ENCODE measurements at places on chromosomes 13 and 19.

GRCh38 chr13:51229101-51229719 is 7.0 kb downstream of the FAM124A start:
- DNase-seq = no peak

- DNase-seq = peak; percentile 80
These were observed at the start of gene TRIP10 for GRCh38 chr19:6739390-6739882. TRIP10 (plus strand) TSS chr19:6739680; CDS start chr19:6739762, 82 bp downstream.

GRCh38 chr13:44738463-44738862 is 162.3 kb upstream of the TSC22D1 start:
- DNase-seq = no peak

DNA sequence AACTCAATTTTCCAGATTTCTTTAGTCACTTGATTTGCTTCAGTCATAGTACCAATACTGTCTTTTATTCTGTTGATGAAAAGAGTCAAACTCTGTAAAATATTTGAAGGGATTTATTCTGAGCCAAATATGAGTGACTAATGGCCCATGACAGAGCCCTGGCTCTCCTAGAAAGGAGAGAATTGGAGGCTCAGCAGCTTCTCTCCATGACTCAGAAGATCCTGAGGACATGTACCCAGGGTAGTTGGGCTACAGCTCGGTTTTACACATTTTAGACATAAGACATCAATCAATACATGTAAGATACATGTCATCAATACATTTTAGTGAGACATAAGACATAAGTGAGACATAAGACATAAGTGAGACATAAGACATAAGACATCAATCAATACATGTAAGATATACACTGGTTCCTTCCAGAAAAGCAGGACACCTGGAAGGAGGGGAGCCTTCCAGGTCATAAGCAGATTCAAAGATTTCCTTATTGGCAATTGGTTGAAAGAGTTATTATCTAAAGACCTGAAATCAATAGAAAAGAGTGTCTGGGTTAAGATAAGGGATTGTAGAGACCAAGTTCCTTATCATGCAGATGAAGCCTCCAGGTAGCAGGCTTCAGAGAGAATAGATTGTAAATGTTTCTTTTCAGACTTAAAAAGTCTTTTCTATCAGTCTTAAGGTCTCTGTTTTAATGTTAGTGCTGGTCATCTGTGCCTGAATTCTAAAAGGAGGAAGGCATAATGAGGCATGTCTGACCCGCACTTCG is 179.8 kb upstream of the RFC3 start:
- DNase-seq = no peak

DNA sequence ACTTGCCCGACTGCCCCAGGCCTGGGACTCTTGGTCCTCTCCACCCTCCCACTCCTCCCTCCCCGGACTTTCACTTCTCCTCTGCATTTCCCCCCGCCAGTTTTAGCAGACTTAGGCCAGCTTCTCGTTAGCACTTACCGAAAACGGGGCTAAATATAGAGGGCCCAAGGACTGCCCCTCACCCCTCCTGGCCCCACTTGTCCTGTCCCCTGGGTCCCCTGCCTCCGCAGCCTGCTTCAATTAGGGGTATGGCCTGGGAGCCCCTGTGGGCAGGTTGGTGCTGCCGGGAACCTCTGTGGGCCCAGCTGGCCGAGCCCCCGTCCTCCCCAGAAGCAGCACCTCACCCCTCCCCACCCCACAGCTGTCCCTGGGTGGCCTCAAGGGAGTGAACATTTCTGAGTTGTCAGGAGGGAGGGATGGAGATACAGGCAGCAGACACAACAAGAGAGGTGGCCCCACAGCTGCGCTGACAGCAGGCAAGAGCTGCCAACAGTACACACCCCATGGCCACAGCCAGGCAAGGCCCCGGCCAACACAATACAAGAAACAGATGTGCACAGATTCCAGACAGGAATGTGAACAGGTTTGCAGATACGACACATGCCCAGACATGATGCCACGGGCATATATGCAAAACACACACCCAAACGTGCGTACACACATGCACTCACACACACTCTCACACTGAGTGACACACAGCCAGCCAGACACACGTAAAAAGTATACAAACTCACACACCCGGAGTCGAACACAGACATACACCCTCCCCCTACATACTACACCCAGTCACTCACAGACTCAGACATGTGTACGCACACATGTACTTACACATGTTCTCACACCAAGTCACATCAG is 2.6 kb downstream of the POU2F2 start:
- no peak for DNase-seq

GRCh38 chr19:15374796-15375440 is 4.7 kb downstream of the AKAP8 start:
- no peak for DNase-seq

DNA sequence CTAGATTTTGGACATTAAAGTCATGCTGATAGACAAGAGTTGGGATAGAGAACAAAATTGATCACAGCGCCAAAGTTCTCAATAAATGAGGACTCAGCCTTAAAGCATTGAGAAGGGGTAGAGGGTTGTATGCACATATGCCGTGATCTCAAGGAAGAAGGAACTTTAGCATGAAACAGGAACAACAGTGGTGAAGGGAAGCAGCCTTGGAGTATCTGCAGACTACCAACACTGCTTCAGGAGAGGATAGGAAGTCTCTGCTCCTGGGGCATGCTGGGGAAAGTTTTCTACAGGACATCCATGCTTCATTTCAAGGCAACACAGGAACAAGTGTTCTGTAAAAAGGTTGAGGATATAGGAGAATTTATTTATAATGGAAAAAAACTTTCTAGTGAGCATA is 111.9 kb upstream of the MLNR start:
- no peak for DNase-seq

GRCh38 chr13:44808185-44808584 is 181.1 kb downstream of the NUFIP1 start:
- no peak for DNase-seq

DNA sequence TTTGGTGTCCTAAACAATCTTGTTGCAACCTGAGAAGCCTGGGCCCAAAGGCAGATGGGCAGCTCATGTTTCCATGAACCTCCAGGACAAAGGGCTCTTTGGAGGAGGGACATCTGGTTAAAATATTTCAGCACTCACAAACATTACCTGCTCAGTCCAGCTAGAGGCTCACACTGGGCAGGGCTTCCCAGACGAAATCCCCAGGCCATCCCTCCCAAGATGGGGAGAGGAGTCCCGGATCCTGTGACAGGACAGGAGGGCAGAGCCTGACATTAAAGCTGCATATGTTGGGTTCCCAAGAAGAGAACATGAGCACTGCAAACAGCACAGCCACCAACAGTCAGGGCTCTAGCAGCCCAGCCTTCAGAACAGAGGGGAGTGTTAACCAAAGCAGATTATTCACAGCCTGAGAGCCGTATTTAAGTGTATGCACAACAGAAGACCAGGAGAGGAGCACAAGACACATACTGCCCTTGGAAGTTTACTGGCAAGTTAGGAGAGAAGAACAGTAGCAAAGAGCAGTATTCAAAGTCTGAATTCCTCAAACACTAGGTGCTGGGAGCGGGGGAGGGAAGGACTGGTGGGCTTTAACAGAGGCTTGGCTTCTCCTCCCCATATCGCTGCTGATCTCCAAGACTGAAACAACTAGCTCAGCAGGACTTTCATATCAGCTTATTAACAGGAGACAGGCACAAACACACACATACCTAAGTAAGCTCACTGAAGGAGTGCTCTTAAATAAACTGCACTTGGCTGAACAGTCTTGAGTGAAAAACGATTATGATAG is 12.3 kb downstream of the ATP7B start:
- no peak for DNase-seq

DNA sequence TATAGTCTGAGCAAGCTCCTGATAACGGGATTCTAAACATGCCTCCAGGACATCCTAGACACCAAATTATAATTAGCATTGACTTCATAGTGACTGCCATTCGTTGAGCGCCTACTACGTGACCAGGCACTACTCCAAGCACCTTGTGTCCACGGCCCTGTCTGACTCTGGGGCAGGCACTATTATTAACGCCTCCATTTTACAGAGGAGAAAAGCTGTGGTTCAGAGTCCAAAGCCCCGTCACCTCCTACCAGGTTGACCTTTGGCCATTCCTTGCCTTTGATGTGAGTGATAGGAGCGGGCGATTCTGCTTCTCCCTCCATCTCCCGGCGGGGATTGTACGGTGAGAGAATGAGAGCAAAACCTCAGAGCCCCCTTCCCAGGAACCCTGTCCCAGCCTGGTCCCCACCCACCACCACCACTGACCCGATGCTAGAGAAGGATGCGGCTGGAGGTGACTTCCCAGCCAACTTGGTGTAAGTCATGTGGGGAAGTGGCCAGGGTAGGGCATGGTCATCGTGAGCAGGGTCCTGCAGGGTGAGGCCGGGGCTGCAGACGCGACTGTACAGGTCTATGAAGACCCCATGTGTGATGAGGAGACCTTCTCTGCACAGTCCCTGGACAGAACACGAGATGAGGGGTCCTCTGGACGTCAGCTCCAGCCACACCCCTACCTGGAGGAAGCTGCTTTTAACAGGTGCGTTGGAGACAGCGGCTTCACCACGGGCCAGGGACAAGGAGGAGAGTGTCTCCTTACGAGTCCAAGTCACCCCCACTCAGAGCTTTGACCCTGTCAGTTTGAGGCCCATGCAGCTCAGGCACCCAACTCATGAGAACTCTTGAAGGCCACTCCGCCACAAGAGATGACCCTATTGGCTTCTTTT is at the start of gene IGSF23:
Gene IGSF23, plus strand, starts transcription at position 269 of the 884 bp plus-strand sequence. Its CDS starts 83 bp downstream, at position 352.
- no peak for DNase-seq

DNA sequence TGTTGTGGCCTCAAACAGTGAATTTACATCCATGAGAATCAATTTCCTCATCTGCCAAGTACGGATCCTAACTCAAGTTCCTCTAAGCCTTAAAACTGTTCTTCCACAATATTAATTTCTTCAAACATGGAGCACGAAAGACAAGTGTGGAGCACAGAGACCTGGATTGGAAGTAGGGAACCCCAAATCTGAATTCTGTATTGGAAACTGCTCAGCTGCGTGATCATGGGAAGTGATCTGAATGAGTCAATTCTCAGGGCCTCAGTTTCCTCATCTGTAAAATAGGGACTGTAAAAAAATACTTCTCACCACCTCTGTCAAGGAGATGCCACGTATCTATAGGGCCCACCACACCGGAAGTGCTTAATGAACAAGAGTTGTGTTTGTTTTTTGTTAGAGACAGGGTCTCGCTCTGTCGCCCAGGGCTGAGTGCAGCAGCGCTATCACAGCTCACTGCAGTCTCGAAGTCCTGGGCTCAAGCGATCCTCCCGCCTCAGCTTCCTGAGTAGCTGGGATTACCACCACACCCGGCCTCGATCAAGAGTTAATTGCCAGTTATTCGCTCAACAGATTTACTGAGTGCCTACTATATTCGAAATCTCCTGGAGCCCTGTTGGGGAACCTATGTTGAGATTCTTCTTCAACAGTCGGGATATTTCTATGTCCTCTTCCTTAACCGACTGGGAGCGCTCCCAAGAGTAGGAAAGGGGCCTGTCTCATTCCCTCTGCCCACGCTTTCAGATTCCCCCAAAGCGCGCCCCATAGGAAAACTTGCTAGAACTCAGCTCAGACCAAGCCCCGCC is 1.6 kb downstream of the SERTAD3 start:
- DNase-seq = no peak

GRCh38 chr19:40639638-40639982 is 38.4 kb downstream of the LTBP4 start:
- no peak for DNase-seq

DNA sequence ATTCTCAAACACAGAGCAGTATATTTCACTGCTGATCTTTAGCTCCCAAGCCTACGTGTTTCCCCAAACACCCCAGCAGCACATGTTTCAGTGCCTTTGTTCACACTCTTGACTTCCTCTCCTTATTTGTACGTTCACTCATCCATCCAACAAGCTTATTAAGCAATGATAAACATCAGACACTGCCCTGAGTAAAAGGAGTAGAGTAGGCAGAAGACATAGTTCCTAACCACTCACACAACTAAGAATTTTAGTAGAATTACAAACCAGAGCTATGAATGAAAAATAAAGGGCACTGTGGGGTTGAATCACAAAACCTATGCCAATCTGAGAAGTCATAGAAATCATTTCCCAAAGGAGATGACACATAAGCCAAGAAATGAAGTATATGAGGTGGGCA is 213.5 kb downstream of the DIAPH3 start:
- no peak for DNase-seq

DNA sequence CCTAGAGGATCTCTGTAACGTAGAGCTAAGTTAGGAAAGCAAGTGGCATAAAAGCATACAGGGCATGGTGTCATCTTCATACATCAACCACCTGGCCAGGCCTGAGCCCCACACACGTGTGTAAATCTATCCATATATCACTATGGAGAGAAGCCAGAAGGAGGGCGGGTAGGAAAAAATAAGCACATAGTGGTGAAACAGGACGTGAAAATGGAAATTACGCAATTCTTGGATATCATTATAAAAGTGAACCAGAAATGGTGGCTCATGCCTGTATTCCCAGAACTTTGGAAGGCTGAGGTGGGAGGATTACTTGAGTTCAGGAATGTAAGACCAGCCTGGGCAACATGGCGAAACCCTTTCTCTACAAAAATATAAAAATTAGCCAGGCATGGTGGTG is 43.4 kb downstream of the PDCD5 start:
- DNase-seq = no peak

GRCh38 chr13:79782541-79783205 is 301.7 kb downstream of the NDFIP2 start:
- DNase-seq = no peak

GRCh38 chr19:19623383-19623782 is 4.6 kb downstream of the LPAR2 start:
- DNase-seq = no peak

- DNase-seq = no peak
These were observed 2.3 kb upstream of the TMEM91 start for GRCh38 chr19:41373993-41374392.

GRCh38 chr19:7928741-7929701 is 3.1 kb upstream of the CTXN1 start:
- no peak for DNase-seq

- DNase-seq = no peak
These were observed 3.5 kb upstream of the LILRB4 start for GRCh38 chr19:54659300-54659699.

GRCh38 chr13:72570019-72570418 is 157.4 kb downstream of the MZT1 start:
- no peak for DNase-seq

DNA sequence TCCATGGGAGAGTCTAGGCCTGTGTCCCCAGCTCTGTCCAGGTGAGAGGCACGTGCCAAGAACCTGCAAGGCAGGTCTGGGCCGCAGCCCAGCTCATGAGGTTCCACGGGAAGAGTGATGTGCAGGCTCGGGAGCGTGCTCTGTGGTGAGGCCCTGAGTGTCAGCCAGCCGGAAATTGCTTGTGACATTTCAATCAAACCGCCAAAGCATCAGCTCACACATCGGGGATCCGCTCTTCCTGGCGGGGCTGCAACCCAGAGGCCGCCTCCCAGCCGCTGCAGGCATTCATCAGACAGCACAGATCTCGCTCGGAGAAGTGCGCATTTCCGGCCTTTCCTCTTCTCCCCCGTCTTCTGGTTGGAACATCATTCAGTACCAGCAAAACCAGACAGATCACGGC is 109.3 kb downstream of the KDM4B start:
- DNase-seq = no peak

All from stimulated activated CD4-positive, alpha-beta T cell treated with anti-CD3 and anti-CD28 coated beads, TNF-alpha, amount 100 ng/mL, for 48 hours (primary cell).